Activated CD8-positive, alpha-beta T cell treated with anti-CD3 and anti-CD28 coated beads, Interleukin-2, amount 10 ng/mL, durations not matched to agents 7 days and 5 days (primary cell): ENCODE measurements at places on chromosomes 12 and 14. TPM values are rescaled to one million over a fixed set of nuclear protein-coding genes. Genes with fewer than 3 reads are reported as not detected.

MIP gene
- total RNA-seq: not detected

TDRD9 gene
- 1.3 TPM for total RNA-seq

C12orf50 gene
- total RNA-seq: not detected

TSHR gene
- not detected for total RNA-seq

WNT1 gene
- 1.1 TPM for total RNA-seq

TMEM52B gene
- not detected for total RNA-seq

PPP1R36 gene
- 0.47 TPM for total RNA-seq

TNFRSF1A gene
- 63.4 TPM for total RNA-seq

B4GALNT3 gene
- total RNA-seq: 10.9 TPM

MARCHF9 gene
- total RNA-seq: 23.6 TPM

ZBTB25 gene
- total RNA-seq: 26.2 TPM

CIROP gene
- total RNA-seq: not detected

DNA sequence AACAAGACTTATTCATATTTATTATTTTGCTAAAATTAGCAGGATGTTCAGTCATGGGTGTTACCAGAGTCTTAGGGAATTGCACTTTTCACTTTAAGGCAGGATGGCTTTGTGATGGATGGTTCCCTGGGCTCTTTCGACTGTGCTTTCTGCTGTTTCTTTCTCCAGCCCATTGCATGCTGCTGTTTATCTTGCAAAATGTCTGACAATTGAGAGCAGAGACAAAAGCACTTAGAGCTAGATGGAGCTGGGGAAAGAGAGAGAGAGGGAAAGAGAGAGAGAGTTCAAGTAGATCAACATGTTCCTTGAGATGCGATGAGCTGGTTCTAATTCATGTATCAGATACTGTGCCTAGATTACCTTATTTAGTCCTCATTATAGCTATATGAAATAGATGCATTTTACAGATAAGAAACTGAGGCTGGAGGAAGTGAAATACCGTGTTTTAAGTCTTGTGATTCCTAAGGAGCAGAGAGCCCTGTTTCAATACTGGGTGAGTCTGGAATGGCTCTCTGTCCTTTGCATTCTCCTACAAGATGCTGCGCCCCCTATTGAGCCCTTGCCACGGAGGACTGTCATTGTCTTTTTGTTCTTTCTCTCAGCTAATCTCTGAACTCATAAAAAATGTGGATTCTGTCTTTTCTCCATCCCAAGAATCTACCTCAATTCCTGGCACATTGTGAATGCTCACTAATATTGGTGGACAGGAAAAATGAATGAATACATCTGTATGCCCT lies 227.9 kb downstream of the ALG10B start:
- H3K4me1 ChIP-seq: no peaks in the 10 kb centered on the region
- DNase-seq: no peak
- no peak overlapping the region for H3K4me3 ChIP-seq
- H3K36me3 ChIP-seq: no peaks in the 10 kb centered on the region

- no peak overlapping the region for H3K4me3 ChIP-seq
- H3K4me1 ChIP-seq: peaks cover 33% of the 10 kb centered on the region
- peak; percentile 46 for DNase-seq
These were observed 9.0 kb upstream of the MLEC start for GRCh38 chr12:120677765-120678473.

DNA sequence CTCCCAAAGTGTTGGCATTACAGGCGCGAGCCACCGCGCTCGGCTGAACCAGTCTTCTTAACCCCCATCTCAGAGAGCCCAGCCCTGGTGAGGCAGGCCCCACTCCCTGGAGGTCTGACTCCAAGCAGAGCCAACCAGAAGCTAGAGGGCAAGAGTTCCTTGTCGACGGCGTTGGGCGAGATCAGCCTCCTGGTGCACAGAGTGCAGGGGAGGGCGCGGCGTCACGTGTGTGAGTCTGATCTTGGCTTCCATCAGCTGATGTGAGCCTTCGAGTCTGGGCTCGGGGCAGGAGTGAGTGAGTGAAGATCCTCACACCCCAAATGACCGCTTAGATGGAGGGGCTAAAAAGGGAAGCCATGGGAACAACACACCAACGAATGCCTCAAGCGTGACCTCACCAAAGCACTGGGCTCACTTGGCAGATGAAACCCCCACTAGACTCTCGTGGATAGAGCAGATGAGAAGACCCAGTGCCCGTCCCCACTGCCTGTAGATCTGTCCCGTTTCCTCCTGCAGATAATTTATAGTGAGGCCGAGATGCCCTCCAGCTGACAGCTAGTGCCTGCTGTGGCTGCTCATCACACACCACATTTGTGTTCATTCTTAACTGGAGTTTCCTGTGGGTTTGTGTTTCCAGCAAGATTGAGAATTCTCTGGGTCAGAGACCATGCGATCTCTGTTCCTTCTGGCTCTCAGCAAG lies 28.6 kb upstream of the ADGRD1 start:
- H3K4me1 ChIP-seq: no peaks in the 10 kb centered on the region
- H3K4me3 ChIP-seq: no peak overlapping the region
- no peak for DNase-seq
- H3K36me3 ChIP-seq: no peaks in the 10 kb centered on the region
- peaks cover 17% of the 10 kb centered on the region for H3K27me3 ChIP-seq

GRCh38 chr14:35512765-35513164 lies 21.2 kb upstream of the INSM2 start:
- H3K27ac ChIP-seq: no peak overlapping the region
- H3K4me3 ChIP-seq: no peak overlapping the region
- no peaks in the 10 kb centered on the region for H3K4me1 ChIP-seq
- no peaks in the 10 kb centered on the region for H3K36me3 ChIP-seq
- no peak for DNase-seq
- peaks cover 2% of the 10 kb centered on the region for H3K27me3 ChIP-seq

GRCh38 chr12:65825507-65826352 lies 1.4 kb downstream of the HMGA2 start:
- no peaks in the 10 kb centered on the region for H3K36me3 ChIP-seq
- DNase-seq: no peak
- no peak overlapping the region for H3K4me3 ChIP-seq
- peaks cover 24% of the 10 kb centered on the region for H3K4me1 ChIP-seq
- H3K27ac ChIP-seq: no peak overlapping the region

DNA sequence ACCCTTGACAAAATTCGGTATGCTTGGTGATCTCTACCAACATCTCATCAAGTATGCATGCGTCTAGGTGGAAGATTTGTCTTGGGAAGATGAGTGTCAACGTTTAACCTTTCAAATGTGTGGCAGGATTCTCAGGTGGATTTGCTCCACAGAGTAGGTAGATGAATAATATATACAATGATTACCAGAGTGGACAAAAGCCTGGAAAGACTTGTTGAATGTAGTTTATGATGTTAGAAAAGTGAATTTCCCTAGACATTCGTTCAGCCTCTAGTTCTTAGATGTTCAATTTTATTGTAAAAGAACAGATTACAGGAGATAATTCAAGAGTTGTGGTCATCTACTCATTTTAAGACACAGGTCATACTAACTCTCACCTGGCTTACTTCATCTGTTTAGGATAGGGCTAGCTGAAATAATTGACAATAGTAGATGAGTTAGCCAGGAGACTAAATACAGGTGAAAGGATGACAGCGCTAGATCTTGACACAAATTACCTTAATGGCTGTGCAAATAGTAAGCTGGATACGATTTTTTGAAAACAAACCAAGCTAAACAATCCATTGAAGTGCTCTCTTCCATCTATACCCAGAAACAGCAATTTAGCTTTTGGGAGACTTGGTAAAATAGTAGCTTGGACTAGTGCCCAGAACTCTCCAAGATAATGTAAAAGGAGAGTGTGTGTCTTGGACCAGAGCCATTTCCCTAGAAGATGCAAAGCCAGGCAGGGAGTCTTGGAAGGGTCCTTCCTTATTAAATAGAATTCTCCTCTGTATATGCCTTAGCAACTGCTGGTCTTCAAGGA lies 168.0 kb downstream of the DACT1 start:
- no peak overlapping the region for H3K4me3 ChIP-seq
- no peaks in the 10 kb centered on the region for H3K4me1 ChIP-seq
- no peaks in the 10 kb centered on the region for H3K36me3 ChIP-seq
- peaks cover 3% of the 10 kb centered on the region for H3K27me3 ChIP-seq
- DNase-seq: no peak

GRCh38 chr14:37172936-37173614 lies 669 bp upstream of the SLC25A21 start:
- DNase-seq: no peak
- peaks cover 16% of the 10 kb centered on the region for H3K27me3 ChIP-seq
- no peak overlapping the region for H3K27ac ChIP-seq
- H3K4me3 ChIP-seq: no peak overlapping the region
- no peaks in the 10 kb centered on the region for H3K36me3 ChIP-seq
- peaks cover 4% of the 10 kb centered on the region for H3K4me1 ChIP-seq

DNA sequence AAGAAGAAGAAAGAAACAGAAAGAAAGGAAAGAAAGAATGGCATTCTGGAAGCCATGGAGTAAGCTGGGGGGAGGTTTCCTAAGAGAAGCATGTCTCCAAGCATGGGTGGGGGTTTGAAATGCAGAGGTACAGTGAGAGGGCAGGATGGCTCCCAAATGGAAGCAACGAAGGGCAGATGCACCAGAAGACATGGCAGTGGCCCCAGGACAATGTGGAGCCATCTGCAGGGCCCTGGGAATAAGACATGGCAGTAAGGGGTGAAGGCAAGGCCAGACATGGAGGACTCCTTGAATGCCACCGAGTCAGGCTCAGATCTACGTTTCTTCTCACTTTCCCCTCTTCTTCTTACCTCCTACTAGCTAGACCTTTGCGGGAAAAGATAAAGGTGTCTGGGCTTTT lies 4.7 kb upstream of the COL2A1 start:
- H3K36me3 ChIP-seq: no peaks in the 10 kb centered on the region
- no peak overlapping the region for H3K27ac ChIP-seq
- DNase-seq: no peak
- H3K27me3 ChIP-seq: peaks cover 75% of the 10 kb centered on the region
- H3K4me1 ChIP-seq: peaks cover 6% of the 10 kb centered on the region
- no peak overlapping the region for H3K4me3 ChIP-seq

DNA sequence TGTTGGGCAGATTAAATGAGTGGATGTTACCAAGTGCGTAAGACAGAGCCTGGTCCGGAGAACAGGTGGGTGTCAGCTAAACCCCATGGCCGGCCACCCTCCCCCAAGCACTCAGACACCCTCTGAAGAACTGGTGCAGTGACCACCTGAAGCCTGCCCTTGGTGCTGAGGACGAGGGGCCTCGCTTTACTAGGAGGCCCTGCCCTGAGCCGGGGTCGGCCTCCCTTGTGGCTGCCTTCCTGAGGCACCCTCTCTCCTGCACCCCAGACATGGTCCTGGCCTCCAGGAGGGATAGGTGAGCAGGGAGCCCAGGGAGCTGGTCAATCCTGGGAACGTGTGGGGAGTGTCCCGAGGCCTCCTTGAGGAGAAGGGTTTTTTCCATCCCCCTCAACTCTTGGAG lies 4.9 kb upstream of the KIF26A start:
- no peak overlapping the region for H3K4me3 ChIP-seq
- peaks cover 2% of the 10 kb centered on the region for H3K36me3 ChIP-seq
- no peak for DNase-seq
- H3K4me1 ChIP-seq: peaks cover 10% of the 10 kb centered on the region
- H3K27me3 ChIP-seq: peaks cover 16% of the 10 kb centered on the region
- H3K27ac ChIP-seq: no peak overlapping the region

DNA sequence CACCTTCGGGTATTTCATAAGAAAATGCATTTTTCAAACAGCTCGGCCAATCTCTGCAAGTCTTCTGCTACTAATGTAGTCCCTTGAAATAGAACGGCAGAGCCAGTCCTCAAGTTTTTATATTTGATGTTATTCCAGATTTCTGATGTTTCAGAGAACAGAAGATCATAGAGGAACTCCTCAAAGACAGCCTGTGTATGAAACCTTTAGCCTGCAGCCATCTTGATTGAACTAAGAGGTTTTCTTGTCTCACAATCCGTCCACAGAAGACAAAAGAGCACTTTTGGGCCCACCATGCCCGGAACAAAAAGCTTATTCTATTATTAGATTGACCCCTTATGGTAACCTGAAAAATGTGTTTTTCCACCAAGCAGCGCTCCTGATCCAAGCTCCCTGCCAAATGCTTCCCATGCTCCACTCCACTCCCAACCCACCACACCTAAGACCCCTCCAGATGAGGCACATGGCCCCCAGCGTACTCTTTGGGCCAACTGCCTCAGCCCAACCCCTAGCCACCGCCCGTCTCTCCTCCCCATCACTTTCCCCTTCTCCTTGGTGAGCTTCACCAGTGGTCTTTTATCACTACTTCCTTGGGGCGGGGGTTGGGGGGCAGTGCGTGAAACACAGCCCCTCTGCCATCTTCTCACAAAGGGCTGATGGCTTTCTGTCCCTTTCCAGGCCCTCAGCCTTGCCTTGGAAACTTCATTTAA lies 175.8 kb downstream of the CALM1 start:
- no peak for DNase-seq
- no peaks in the 10 kb centered on the region for H3K36me3 ChIP-seq
- H3K27me3 ChIP-seq: no peaks in the 10 kb centered on the region
- H3K27ac ChIP-seq: no peak overlapping the region
- H3K4me1 ChIP-seq: no peaks in the 10 kb centered on the region

- peak; percentile 55 for DNase-seq
- H3K4me1 ChIP-seq: peaks cover 12% of the 10 kb centered on the region
- H3K27ac ChIP-seq: no peak overlapping the region
- H3K27me3 ChIP-seq: peaks cover 19% of the 10 kb centered on the region
- no peak overlapping the region for H3K4me3 ChIP-seq
- H3K36me3 ChIP-seq: peaks cover 10% of the 10 kb centered on the region
These were observed 99.2 kb downstream of the SCARB1 start for GRCh38 chr12:124764451-124764850.

DNA sequence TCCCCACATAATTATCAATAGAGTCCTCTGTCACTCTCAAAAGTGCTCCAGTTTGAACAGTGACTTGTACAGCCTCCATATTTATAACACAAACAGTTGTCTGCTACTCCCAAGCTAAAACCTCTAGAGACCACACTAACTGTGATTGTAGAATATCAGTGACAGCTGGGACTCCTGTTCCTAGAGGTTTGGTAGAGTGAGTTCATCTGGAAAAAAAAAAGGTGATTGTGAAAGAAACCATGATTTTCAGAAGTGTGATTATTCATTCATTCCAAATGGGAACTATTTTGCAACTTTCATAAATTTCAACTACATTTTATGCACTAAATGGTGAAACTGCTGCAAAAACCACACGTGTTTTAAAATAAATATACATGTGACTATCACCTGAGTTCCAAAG lies 128.0 kb upstream of the PLXNC1 start:
- peaks cover 7% of the 10 kb centered on the region for H3K36me3 ChIP-seq
- no peak overlapping the region for H3K4me3 ChIP-seq
- no peaks in the 10 kb centered on the region for H3K27me3 ChIP-seq
